Aorta (tissue), 5 donors: ENCODE measurements at places on chromosomes 7 and 10. TPM values are rescaled to one million over a fixed set of nuclear protein-coding genes. Genes with fewer than 3 reads are reported as not detected.

Gene GDF2
- not detected for polyA plus RNA-seq

Gene CHN2
- polyA plus RNA-seq: 0.61 TPM

Gene ACSL5
- polyA plus RNA-seq: 0.92 TPM

Gene MACC1
- polyA plus RNA-seq: not detected

- no peaks in the 10 kb centered on the region for H3K36me3 ChIP-seq
- H3K4me1 ChIP-seq: no peaks in the 10 kb centered on the region
- no peak for DNase-seq
- no peak overlapping the region for H3K27ac ChIP-seq
Observed at GRCh38 chr10:68084469-68084868, 9.4 kb upstream of the HERC4 start.

GRCh38 chr7:105098863-105099515 is 85.0 kb downstream of the KMT2E start:
- H3K27me3 ChIP-seq: no peaks in the 10 kb centered on the region
- H3K36me3 ChIP-seq: no peaks in the 10 kb centered on the region
- no peak overlapping the region for H3K27ac ChIP-seq
- H3K4me1 ChIP-seq: no peaks in the 10 kb centered on the region
- H3K4me3 ChIP-seq: no peak overlapping the region
- no peak for DNase-seq

DNA sequence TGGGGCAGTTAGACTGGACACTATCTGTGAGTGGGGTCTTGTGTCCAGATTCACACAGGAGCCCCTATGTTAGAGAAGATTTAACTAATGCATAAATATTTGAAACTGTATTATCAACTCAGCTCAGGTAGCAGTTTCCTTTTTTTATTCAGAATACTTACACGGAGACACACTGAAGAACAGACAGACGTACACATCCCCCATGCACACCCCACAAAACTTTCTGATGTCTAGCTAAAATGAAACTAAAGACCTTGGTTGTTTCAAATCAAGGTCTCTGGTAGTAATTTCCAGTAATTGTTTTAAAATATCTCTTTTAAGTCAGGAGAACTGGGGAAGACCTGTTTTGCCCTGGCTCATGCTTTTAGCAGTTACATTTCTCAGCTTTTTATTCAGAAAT is 55.7 kb upstream of the PRKCQ start:
- H3K36me3 ChIP-seq: no peaks in the 10 kb centered on the region
- H3K4me3 ChIP-seq: no peak overlapping the region
- H3K27ac ChIP-seq: no peak overlapping the region
- no peaks in the 10 kb centered on the region for H3K27me3 ChIP-seq
- DNase-seq: no peak

Gene GPRIN2
- 4.0 TPM for polyA plus RNA-seq

GRCh38 chr10:13722747-13723653 is 136.2 kb downstream of the PRPF18 start:
- no peaks in the 10 kb centered on the region for H3K36me3 ChIP-seq
- no peak for DNase-seq
- H3K4me1 ChIP-seq: no peaks in the 10 kb centered on the region
- H3K4me3 ChIP-seq: no peak overlapping the region
- no peak overlapping the region for H3K27ac ChIP-seq

Gene HOXA5
- 1.6 TPM for polyA plus RNA-seq

GRCh38 chr10:8346861-8347260 is 292.4 kb downstream of the GATA3 start:
- no peak for DNase-seq
- no peak overlapping the region for H3K27ac ChIP-seq
- no peak overlapping the region for H3K4me3 ChIP-seq

GRCh38 chr10:70728328-70728727 is 56.0 kb downstream of the ADAMTS14 start:
- no peak overlapping the region for H3K4me3 ChIP-seq
- no peaks in the 10 kb centered on the region for H3K27me3 ChIP-seq
- no peaks in the 10 kb centered on the region for H3K4me1 ChIP-seq
- H3K36me3 ChIP-seq: no peaks in the 10 kb centered on the region

Gene HOXA4
- 10.1 TPM for polyA plus RNA-seq

DNA sequence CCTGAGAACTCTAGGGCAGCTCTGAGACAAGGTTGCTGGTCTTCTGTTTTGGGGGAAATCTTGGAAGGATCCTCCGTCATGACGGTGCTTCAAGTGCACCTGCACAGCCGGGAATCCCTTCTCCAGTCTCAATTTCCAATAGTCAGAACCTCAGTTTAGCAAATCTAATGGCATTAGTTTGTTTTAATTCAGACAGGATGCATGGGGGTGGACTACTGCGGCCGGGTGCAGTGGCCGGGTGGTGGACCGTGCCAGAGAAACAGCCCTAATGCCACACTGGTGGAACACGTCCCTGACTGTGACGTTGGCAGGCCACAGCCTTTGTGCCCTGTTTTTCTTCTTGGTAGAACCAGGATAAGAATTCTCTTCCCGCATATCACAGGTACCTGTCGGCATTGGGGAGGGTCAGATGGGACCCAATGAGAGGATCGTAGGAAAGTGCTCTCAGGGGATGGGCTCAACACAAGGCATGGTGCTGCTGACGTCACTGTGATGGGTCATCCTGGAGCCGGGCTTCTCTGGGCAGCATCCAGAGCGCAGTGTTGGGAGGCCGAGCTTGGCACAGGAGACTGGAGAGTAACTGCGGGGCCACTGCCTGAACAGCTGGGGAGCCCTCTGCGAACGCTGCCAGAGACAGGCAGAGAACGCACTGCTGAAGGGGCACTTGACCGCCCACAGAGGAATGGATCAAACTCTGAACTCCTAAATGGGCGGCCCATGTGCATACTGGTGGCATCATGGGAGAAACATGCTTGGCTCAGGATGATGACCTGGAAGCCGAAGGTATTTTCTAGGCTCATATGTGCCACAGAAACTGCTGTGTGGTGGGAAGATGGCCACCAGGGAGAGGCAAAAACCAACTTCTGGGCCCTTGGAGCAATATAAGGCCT is 313.8 kb upstream of the SHH start:
- H3K27me3 ChIP-seq: no peaks in the 10 kb centered on the region
- no peaks in the 10 kb centered on the region for H3K4me1 ChIP-seq
- H3K27ac ChIP-seq: no peak overlapping the region
- H3K36me3 ChIP-seq: no peaks in the 10 kb centered on the region

Gene SPDYE2B
- not detected for polyA plus RNA-seq

DNA sequence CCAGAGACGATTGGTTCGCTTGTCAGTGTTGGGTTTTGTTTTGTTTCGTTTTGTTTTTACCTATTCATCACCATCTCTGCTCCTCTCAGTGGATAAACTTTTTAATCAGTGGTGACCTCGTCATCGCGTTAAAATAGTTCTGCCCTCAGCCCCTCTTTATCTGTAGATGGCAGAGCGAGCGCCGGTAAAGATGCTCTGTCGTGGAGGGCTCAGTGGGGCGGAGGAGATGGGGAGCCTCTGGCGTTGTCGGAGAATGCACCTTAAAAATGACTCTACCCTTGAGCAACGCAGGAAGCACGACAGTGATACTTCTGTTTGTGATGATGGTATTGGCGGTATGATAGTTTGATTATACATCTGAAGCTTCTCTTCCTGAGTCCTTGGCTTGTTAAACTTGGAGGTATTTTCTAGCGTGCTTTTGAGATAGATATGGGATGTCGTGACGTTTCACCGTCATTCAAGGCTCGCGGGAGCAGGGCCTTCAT is 554 bp downstream of the CSGALNACT2 start:
- H3K4me1 ChIP-seq: no peaks in the 10 kb centered on the region
- H3K27me3 ChIP-seq: no peaks in the 10 kb centered on the region
- H3K36me3 ChIP-seq: no peaks in the 10 kb centered on the region
- no peak for DNase-seq
- H3K27ac ChIP-seq: peak overlapping the region; percentile 82
- H3K4me3 ChIP-seq: peak overlapping the region; percentile 89

- H3K27ac ChIP-seq: no peak overlapping the region
- H3K36me3 ChIP-seq: no peaks in the 10 kb centered on the region
- H3K4me1 ChIP-seq: no peaks in the 10 kb centered on the region
- H3K27me3 ChIP-seq: no peaks in the 10 kb centered on the region
- H3K4me3 ChIP-seq: no peak overlapping the region
Observed at GRCh38 chr10:42111076-42111475, 527.3 kb downstream of the ZNF33B start.

- no peaks in the 10 kb centered on the region for H3K4me1 ChIP-seq
- no peak overlapping the region for H3K4me3 ChIP-seq
- no peaks in the 10 kb centered on the region for H3K27me3 ChIP-seq
- H3K36me3 ChIP-seq: peaks cover 9% of the 10 kb centered on the region
Observed at GRCh38 chr10:127441350-127442219, 107.5 kb upstream of the NPS start.

DNA sequence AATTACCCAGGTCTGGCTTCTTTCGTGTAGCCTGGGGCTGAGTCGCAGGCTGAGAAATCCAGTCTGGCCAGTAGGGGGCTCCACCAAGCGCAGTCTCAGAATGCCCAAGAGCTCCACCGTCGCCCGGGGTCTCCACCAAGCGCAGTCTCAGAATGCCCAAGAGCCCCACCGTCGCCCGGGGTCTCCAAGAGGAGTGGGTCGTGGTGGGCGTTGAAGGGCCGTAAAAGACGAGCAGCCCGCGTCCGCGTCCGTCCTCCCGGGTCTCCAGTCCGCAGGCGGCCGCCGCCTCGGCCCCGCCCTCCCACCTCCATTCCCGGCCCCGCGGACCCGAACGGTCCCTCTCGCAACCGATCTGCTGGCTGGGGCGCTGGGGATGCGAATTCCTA is 892 bp upstream of the ZYX start:
- peak overlapping the region; percentile 95 for H3K4me3 ChIP-seq
- DNase-seq: peak; percentile 95
- H3K4me1 ChIP-seq: peaks cover 2% of the 10 kb centered on the region
- H3K27me3 ChIP-seq: no peaks in the 10 kb centered on the region

DNA sequence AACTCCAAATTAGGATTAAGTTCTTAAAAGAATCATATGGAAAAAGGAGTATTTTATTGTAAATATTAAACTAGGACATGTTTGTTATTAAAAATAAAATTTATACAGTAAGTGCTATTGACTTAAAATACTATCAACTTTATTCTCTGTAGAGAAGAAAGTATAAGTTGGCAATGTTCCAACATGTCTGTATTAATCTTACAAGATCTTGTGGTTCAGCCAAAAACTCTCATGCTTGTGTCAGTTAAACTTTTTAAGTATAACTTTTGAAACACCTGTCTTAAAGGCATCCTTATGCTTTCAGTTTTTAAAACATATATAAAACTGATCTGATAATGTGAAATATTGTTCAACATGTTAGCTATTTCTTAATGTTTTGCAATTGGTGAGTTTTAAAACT is 160.7 kb downstream of the ZEB1 start:
- H3K4me1 ChIP-seq: no peaks in the 10 kb centered on the region
- no peaks in the 10 kb centered on the region for H3K36me3 ChIP-seq
- H3K4me3 ChIP-seq: no peak overlapping the region
- DNase-seq: no peak
- no peaks in the 10 kb centered on the region for H3K27me3 ChIP-seq

- H3K27ac ChIP-seq: no peak overlapping the region
- no peaks in the 10 kb centered on the region for H3K36me3 ChIP-seq
- no peak overlapping the region for H3K4me3 ChIP-seq
- H3K27me3 ChIP-seq: no peaks in the 10 kb centered on the region
- H3K4me1 ChIP-seq: no peaks in the 10 kb centered on the region
- DNase-seq: no peak
Observed at GRCh38 chr7:106037489-106038176, 74.5 kb downstream of the SYPL1 start.

Gene TUBAL3
- polyA plus RNA-seq: 0.28 TPM

Gene OR2A1
- 0.50 TPM for polyA plus RNA-seq

Gene UBE2D4
- 20.0 TPM for polyA plus RNA-seq

Gene CCDC146
- 10.5 TPM for polyA plus RNA-seq

Gene TCERG1L
- not detected for polyA plus RNA-seq

DNA sequence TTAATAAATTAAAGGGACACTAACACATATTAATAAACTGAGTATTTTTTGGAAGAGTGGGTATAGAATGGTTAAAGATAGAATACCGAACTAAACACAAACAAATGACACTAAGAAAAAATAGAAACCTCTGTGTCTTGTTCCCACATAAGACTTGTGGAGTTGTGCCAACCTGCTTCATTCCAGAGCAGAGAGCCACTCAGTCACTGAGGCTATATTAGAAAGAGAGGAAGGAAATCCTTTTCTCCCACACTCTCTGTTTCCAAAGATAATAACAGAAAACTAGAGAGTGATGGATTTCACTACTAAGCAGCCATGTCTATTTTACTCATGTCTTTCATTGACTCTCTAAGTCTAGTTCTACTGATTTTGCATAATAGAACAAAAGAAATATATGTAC is 26.0 kb downstream of the CTNNA3 start:
- no peaks in the 10 kb centered on the region for H3K27me3 ChIP-seq
- H3K4me1 ChIP-seq: no peaks in the 10 kb centered on the region
- no peaks in the 10 kb centered on the region for H3K36me3 ChIP-seq
- DNase-seq: no peak
- no peak overlapping the region for H3K4me3 ChIP-seq
- no peak overlapping the region for H3K27ac ChIP-seq

Gene FAM237B
- polyA plus RNA-seq: not detected

- DNase-seq: no peak
- no peaks in the 10 kb centered on the region for H3K36me3 ChIP-seq
- H3K27ac ChIP-seq: no peak overlapping the region
- H3K4me3 ChIP-seq: no peak overlapping the region
- no peaks in the 10 kb centered on the region for H3K4me1 ChIP-seq
Observed at GRCh38 chr10:63493004-63493403, 27.2 kb upstream of the JMJD1C start.

- H3K27me3 ChIP-seq: no peaks in the 10 kb centered on the region
- DNase-seq: peak; percentile 94
- H3K4me1 ChIP-seq: peaks cover 3% of the 10 kb centered on the region
- no peaks in the 10 kb centered on the region for H3K36me3 ChIP-seq
- no peak overlapping the region for H3K4me3 ChIP-seq
- no peak overlapping the region for H3K27ac ChIP-seq
Observed at GRCh38 chr7:537911-538634, 18.4 kb upstream of the PDGFA start.

Gene CH25H
- not detected for polyA plus RNA-seq

Gene FUOM
- polyA plus RNA-seq: 54.8 TPM

Gene AMZ1
- polyA plus RNA-seq: 0.13 TPM

GRCh38 chr10:74179111-74179710 is 28.2 kb downstream of the ADK start:
- no peak for DNase-seq
- no peaks in the 10 kb centered on the region for H3K27me3 ChIP-seq
- H3K27ac ChIP-seq: no peak overlapping the region

DNA sequence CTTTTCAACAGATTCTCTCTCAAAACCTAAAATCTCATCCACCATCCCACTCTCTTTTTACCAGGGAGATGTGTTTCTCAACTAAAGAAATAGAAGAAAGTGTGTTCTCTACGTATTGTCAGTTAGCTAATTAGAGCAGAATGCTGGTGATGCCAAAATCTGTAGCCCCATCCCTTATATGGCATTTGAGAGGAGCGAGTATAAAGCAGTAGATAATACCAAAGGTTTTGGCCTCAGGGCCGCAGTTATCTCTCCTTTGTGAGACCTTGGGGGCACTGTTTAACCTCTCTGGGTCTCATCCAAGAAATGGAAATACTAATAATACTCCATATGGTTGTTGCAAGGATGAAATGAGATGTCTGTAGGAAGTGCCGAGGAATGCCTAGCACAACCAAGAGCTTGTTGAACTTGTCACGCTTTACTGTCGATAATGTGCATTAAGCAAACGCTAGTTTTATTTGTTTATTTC is 456 bp upstream of the DLD start:
- peak overlapping the region; percentile 59 for H3K27ac ChIP-seq
- peaks cover 3% of the 10 kb centered on the region for H3K4me1 ChIP-seq
- no peaks in the 10 kb centered on the region for H3K27me3 ChIP-seq
- DNase-seq: no peak
- H3K4me3 ChIP-seq: peak overlapping the region; percentile 51
- no peaks in the 10 kb centered on the region for H3K36me3 ChIP-seq
